ENCODE measurements at places on chromosomes 16 and 17. TPM values are rescaled to one million over a fixed set of nuclear protein-coding genes. Genes with fewer than 3 reads are reported as not detected.

PCTP gene
- total RNA-seq, result 25.1 TPM

DOC2B gene
- under 0.01 TPM for total RNA-seq

OTOP3 gene
- total RNA-seq, result not detected

C1QTNF1 gene
- total RNA-seq, result 3.1 TPM

KRT32 gene
- total RNA-seq, result not detected

TNFRSF17 gene
- not detected for total RNA-seq

PRR11 gene
- 3.1 TPM for total RNA-seq

NPIPB9 gene
- 3.9 TPM for total RNA-seq

CTRB2 gene
- total RNA-seq, result not detected

MT3 gene
- total RNA-seq, result not detected

RCVRN gene
- total RNA-seq, result not detected

ABAT gene
- 16.9 TPM for total RNA-seq

KRT36 gene
- not detected for total RNA-seq

OR1F1 gene
- total RNA-seq, result not detected

SMIM22 gene
- not detected for total RNA-seq

ABCA3 gene
- under 0.01 TPM for total RNA-seq

KRT31 gene
- not detected for total RNA-seq

CDH11 gene
- total RNA-seq, result 124 TPM

RASL10B gene
- total RNA-seq, result 0.39 TPM

EPX gene
- not detected for total RNA-seq

ACSM2A gene
- total RNA-seq, result not detected

FAM83G gene
- 19.2 TPM for total RNA-seq

STUB1 gene
- total RNA-seq, result 98.5 TPM

OVCA2 gene
- total RNA-seq, result 94.1 TPM

HNF1B gene
- not detected for total RNA-seq

SLC47A1 gene
- not detected for total RNA-seq

ITGA2B gene
- 1.2 TPM for total RNA-seq

ARL16 gene
- total RNA-seq, result 21.2 TPM

SEZ6L2 gene
- 1.2 TPM for total RNA-seq

MYH2 gene
- not detected for total RNA-seq

PLCG2 gene
- total RNA-seq, result 1.2 TPM

CD300LF gene
- total RNA-seq, result not detected

RHBDL1 gene
- total RNA-seq, result 1.2 TPM

CCL17 gene
- total RNA-seq, result not detected

CENPN gene
- total RNA-seq, result 26.0 TPM

KIF19 gene
- not detected for total RNA-seq

BICDL2 gene
- not detected for total RNA-seq

PMFBP1 gene
- total RNA-seq, result 0.39 TPM

TBC1D28 gene
- total RNA-seq, result not detected

KRTAP2-3 gene
- total RNA-seq, result 2.3 TPM

TPSAB1 gene
- total RNA-seq, result not detected
